CD4-positive, alpha-beta T cell treated with Interleukin-4 for 1 hour (primary cell): ENCODE measurements at places on chromosomes 3 and 15.

GRCh38 chr3:143831208-143831607, 17.1 kb downstream of the SLC9A9 start:
- no peak for DNase-seq

DNA sequence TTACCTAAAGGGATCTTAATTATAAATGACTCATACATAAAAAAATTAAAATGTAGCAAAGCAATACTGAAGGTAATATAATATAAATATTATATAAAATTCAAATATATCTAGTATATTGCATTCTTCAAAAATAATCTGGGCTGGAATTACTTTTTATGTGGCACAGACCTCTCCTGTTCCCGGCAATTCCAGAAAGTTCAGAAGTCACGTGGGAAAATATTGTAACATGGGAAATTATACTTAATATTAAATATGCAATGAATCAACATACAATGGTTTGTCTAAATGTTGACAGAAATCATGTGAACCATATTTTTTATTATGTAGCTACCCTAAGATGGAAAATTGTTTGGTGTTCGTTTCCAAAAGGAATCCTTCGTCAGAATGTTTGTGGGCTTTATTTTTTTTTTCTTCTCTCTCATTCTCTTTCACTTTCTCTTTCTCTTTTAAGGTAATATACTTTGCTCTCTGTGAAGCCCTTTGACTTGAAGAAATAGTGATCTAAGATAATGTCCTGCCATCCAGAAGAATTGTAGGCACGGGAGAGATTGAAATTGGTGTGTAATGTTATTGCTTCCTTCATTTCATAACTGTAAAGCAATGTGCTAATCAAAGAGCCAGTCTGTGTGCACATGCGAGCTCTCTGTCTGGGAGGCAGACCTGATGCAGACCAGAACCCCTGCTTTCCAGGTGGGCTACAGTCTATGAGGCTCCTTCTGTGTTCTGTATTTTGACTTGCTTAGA, 559.4 kb downstream of the NR2F2 start:
- no peak for DNase-seq

DNA sequence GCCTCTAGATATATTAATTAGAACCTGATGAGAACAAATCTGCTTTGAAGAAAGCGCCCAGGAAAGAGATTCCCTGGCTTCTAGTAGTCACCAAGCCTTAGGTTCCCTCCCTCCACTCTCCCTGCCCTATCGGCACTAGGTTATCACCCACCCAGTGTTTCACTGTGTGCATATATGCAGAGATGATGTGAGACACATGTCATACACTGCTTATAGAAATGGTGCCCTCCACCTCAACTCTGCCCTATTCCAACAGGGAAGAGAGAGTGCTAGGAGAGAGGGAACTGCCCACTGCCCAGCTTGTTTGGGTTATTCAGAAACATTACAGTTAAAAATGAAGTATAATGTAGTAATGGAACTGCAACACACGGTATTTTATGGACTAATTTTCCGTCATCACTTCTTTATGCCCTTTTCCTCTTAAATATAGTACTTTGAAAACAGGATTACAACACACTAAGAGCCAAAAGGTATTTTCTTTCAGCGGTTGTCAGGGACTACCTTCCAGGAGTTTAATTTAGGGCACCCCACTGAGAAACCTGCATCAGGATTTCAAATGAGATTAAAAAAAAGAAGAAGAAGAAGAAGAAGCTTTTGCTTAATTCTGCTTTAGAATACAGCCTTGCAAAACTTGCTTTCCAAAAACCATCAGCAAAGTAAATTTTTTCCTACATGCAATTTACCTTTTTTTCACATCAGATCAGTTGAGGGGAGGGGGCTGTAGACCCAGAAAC, 55.3 kb downstream of the MEIS2 start:
- DNase-seq, result no peak

GRCh38 chr3:30496066-30496966, 110.1 kb upstream of the TGFBR2 start:
- no peak for DNase-seq

DNA sequence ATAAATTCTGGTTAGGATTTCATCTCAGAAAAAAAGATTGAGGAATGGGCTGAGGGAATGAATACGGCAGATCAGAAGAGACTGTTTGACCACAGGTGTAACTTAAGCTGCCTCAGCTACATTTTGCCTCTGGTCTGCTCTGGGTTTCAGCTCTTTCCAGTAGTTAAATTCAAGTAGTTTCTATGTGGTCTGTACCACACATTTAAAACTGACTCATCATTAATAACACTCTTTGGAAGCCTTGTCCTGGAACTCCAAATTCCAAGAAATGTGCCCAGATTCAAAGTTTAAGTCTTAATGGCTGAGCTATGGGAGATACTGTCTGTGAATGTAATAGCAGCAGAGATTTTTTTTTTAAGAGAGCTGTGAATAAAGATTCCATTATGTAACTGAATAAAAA, 133.1 kb upstream of the IGSF10 start:
- DNase-seq, result no peak
